Activated T-cell treated with anti-CD3 and anti-CD28 coated beads, Interleukin-2, amount 50 U/mL, for 72 hours (primary cell): ENCODE measurements at places on chromosomes 1 and 21. TPM values are rescaled to one million over a fixed set of nuclear protein-coding genes. Genes with fewer than 3 reads are reported as not detected.

Gene TLR5
- total RNA-seq, result 1.4 TPM

Gene C8B
- total RNA-seq, result not detected

Gene B3GALT6
- total RNA-seq, result 13.1 TPM

Gene CRB1
- total RNA-seq, result 0.48 TPM

Gene C1orf115
- 0.79 TPM for total RNA-seq

DNA sequence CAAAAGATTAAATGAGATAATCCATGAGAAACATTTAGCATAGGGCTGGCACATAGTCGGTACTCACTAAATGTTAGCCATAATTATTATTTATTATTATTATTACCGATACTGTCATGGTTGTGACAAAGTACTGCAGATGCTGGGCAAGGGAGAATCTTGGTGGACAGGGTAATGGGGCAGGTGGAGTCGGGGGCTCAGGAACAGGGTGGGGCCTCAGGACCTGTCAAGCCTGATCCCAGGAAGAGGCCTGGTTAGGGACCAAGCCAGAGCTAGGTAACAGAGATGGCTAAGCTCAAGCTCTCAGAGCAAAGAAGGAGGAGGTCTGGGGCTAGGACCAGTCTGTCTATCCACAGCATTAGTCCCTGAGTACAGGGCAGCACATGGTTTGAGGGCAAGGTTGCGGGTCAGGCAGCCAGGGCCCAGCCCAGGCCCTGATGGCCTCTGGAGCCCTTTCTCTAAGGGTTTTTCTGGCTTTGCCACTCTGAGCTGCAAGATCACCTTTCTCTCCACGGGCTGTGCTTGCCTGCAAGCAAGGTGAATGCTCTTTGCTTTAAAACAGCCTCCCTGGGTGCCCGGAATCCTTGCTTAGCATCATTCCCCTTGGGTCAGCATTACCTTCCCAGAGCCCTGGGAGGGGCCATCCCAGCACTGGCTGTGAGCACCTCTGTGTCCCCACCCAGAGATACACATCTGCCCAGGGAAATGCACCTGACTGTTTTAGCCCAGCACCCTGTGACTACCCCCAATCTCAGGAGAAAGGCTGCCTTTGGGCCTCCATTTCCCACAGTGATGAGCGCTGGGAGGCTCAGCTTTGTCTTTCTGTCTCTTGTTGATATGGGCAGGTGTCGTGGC, 572.0 kb downstream of the PTPRU start:
- no peak overlapping the region for H3K27ac ChIP-seq
- no peaks in the 10 kb centered on the region for H3K27me3 ChIP-seq
- H3K4me3 ChIP-seq, result no peak overlapping the region
- H3K36me3 ChIP-seq, result no peaks in the 10 kb centered on the region
- no peak for DNase-seq

- no peaks in the 10 kb centered on the region for H3K27me3 ChIP-seq
- H3K36me3 ChIP-seq, result no peaks in the 10 kb centered on the region
- H3K4me3 ChIP-seq, result no peak overlapping the region
- H3K4me1 ChIP-seq, result peaks cover 16% of the 10 kb centered on the region
Measured at GRCh38 chr1:173532237-173532636, 55.1 kb downstream of the PRDX6 start.

- no peak overlapping the region for H3K4me3 ChIP-seq
- no peaks in the 10 kb centered on the region for H3K36me3 ChIP-seq
- H3K27ac ChIP-seq, result no peak overlapping the region
- H3K4me1 ChIP-seq, result no peaks in the 10 kb centered on the region
- no peak for DNase-seq
Measured at GRCh38 chr21:14943616-14944015, 121.2 kb downstream of the NRIP1 start.

DNA sequence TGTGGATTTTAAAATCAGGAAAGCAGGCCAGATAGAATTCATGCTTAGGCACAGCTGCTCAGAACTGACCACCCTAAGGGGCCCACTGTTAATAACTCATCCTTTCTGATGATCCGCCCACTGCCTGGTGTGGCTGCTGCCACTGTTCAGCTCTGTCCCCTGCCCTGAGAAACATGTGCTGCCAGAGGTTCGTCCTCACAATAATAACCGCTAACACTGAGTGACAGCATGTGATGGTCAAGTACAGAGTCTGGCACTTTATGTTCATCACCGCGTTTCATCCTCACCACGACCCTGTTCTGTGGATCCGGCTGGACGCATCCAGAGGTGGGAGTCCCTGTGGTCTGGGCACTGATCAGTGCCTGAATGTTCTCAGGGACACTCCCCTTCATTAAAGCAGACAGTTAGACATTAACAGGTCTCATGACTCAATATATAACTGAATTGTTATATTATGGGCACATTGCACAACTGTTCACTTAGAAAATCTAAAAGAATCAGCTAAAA, 108.6 kb downstream of the SIM2 start:
- no peaks in the 10 kb centered on the region for H3K27me3 ChIP-seq
- peaks cover 10% of the 10 kb centered on the region for H3K4me1 ChIP-seq
- no peak overlapping the region for H3K27ac ChIP-seq
- H3K36me3 ChIP-seq, result peaks cover 2% of the 10 kb centered on the region
- H3K4me3 ChIP-seq, result no peak overlapping the region

DNA sequence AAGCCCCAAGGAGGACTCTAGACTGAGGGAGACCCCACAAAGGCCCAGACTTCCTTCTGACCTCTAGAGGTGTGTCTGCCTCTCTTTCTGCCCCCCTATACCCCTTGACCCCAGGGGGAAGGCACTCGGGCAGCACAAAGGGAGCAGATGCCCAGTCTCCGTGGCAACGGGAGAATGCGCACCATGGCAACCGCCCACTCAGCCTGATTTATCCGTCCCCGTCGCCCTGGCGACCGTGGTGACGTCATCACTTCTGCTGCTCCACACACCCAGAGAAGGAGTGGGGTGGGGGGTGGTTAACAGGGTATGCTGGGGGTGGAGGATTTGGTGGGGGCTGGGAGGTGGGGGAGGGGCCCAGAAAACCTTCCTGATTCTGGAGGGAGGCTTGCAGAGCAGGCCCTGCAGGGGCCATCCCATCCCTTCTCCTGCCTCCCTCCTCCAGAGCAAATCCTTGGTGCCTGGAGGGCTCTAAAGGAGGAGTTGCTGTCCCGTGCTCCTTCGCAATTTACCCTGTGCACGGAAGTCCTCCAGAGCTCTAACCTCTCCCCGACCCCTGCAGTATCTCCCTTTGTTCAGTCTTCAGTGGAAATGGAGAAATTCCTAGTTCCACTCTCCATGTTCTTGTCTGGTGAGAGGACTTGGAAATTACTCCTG, 6.3 kb downstream of the CELF3 start:
- peaks cover 15% of the 10 kb centered on the region for H3K27me3 ChIP-seq
- H3K27ac ChIP-seq, result no peak overlapping the region
- H3K4me1 ChIP-seq, result no peaks in the 10 kb centered on the region
- peak; percentile 19 for DNase-seq

GRCh38 chr21:42174173-42174572, 44.8 kb upstream of the ABCG1 start:
- no peaks in the 10 kb centered on the region for H3K27me3 ChIP-seq
- no peak for DNase-seq
- no peak overlapping the region for H3K4me3 ChIP-seq
- H3K36me3 ChIP-seq, result no peaks in the 10 kb centered on the region
- H3K27ac ChIP-seq, result no peak overlapping the region

GRCh38 chr1:89525169-89525855, 683 bp downstream of the LRRC8B start:
- H3K27ac ChIP-seq, result peak overlapping the region; percentile 89
- peak; percentile 47 for DNase-seq
- H3K36me3 ChIP-seq, result peaks cover 25% of the 10 kb centered on the region
- no peak overlapping the region for H3K4me3 ChIP-seq
- H3K27me3 ChIP-seq, result no peaks in the 10 kb centered on the region
- peaks cover 30% of the 10 kb centered on the region for H3K4me1 ChIP-seq

DNA sequence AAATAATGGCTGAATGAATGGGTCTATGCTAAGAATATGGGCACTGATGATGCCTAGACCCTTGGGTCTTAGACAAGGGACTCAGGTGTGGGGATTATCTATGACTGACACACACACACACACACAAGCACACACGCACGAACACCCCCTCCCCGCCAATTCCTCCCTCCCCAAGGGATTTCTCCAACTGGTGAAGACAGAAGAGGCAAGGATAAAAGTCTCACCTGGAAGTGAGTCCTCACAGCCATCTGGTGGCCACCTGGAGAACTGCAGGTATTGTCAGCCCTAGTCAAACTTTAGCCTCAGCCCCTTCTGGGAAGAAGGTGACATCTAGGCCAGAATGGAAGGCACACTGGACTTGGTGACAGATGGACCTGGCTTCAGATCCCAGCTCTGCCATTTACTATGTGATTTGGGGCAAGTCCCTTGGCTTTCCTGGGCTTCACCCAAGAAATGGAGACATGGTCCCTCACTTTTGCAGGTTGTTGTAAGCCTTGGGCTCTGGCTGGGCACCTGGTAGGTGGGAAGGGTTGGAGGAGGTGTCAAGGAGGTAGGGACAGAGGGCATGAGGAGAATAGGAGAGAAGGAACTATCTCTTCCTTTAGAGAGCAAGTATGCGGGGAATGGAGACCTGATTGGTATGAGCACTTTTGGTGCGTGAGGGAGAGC, 4.0 kb upstream of the GPR3 start:
- H3K4me1 ChIP-seq, result peaks cover 23% of the 10 kb centered on the region
- no peak overlapping the region for H3K4me3 ChIP-seq
- peak; percentile 78 for DNase-seq
- no peaks in the 10 kb centered on the region for H3K36me3 ChIP-seq

DNA sequence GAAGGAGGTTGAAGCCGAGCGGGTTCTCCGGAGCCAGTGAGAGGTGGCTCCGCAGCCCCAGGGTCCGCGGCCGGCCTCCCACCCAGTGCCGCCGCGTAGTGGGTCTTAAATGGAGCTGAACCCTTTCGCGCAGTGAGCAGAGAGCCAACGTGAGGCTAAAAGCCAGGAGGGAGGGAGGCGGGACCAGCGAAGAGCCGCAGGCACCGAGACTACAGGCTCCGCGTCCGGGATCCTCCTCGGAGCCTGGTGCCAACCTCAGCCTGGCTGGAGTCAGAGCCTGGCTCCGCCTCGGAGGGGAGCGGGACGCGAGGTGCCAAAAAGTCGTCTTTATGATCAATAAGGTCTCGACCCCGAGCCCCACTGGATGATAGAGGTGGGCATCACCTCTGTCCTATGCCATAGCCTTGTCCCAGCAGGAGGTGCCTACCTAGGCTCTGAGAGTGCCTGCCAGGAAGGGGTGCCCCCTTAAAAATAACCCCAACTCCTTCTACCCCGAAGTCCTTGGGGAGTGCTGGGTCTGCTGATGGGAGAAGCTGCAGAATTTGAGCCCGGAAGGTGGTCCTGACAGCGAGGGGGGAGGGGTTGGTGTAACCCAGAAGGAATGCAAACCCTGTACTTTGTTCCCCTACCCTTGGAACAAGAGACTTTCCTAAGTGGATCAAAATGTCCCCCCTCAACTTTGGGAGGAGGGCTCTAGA, 1.6 kb downstream of the IGSF21 start:
- no peak for DNase-seq
- H3K27me3 ChIP-seq, result peaks cover 64% of the 10 kb centered on the region
- peaks cover 18% of the 10 kb centered on the region for H3K4me1 ChIP-seq
- no peaks in the 10 kb centered on the region for H3K36me3 ChIP-seq

GRCh38 chr1:17599954-17600300, 60.4 kb downstream of the ARHGEF10L start:
- DNase-seq, result no peak
- H3K36me3 ChIP-seq, result no peaks in the 10 kb centered on the region
- H3K4me1 ChIP-seq, result no peaks in the 10 kb centered on the region
- no peaks in the 10 kb centered on the region for H3K27me3 ChIP-seq
- no peak overlapping the region for H3K4me3 ChIP-seq

DNA sequence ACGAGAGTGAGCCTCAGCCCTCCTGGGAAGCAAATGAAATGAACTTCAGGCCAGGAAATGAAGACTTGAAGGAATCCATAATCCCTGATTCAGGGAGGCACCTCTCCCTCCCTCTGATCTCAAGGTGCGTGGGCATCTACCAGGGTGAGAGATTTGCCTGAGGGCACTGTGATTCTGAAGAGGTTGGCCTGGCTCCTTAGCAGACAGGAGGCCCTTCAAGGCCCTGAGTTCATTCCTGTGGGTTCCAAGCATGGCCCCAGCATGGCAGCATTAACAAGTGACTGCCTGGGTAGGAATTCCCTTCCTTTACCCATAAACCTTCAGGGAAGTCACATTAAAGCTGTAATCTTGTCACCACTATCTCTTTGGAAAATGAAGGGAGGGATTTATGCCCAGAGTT, 29.8 kb upstream of the IFNGR2 start:
- no peak overlapping the region for H3K27ac ChIP-seq
- H3K4me3 ChIP-seq, result no peak overlapping the region
- peaks cover 5% of the 10 kb centered on the region for H3K36me3 ChIP-seq

- no peaks in the 10 kb centered on the region for H3K27me3 ChIP-seq
- H3K36me3 ChIP-seq, result peaks cover 51% of the 10 kb centered on the region
Measured at GRCh38 chr1:212689196-212689725, 10.4 kb downstream of the BATF3 start.

- peaks cover 39% of the 10 kb centered on the region for H3K4me1 ChIP-seq
- H3K36me3 ChIP-seq, result peaks cover 11% of the 10 kb centered on the region
- DNase-seq, result peak; percentile 58
- H3K4me3 ChIP-seq, result peak overlapping the region; percentile 73
- H3K27ac ChIP-seq, result peak overlapping the region; percentile 71
Measured at GRCh38 chr1:24385160-24385940, 28.2 kb downstream of the STPG1 start.

DNA sequence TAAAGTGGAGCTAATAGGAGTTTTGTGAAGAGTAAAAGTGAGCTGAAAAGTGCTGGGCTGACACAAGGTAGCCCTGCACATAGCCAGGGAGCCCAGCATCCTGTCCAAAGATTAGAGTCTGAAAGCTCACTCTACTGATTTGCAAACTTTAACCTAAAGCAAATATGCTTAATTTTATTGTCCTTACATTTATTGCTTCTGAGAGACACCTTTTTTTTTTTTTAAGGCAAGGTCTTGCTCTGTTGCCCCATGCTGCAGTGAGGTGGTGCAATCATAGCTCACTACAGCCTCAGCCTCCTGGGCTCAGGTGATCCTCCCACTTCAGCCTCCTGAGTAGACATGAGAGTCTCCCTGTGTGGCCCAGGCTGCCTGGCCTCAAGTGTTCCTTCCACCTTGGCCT, 16.5 kb downstream of the MGST3 start:
- peaks cover 21% of the 10 kb centered on the region for H3K4me1 ChIP-seq
- H3K27me3 ChIP-seq, result no peaks in the 10 kb centered on the region
- H3K4me3 ChIP-seq, result no peak overlapping the region
- H3K36me3 ChIP-seq, result no peaks in the 10 kb centered on the region
- no peak for DNase-seq
- no peak overlapping the region for H3K27ac ChIP-seq
